Panc1 (cell line): ENCODE measurements at places on chromosomes 12 and 14. TPM values are rescaled to one million over a fixed set of nuclear protein-coding genes. Genes with fewer than 3 reads are reported as not detected.

Gene DGKA
- 7.6 TPM for total RNA-seq

Gene HOXC6
- 52.2 TPM for total RNA-seq

Gene SIX6
- not detected for total RNA-seq

Gene PCBP2
- 836 TPM for total RNA-seq

Gene ATF1
- total RNA-seq: 52.2 TPM

Gene ADCY4
- total RNA-seq: 0.21 TPM

Gene HOXC13
- 93.5 TPM for total RNA-seq

Gene ZBTB39
- 5.8 TPM for total RNA-seq

Gene KRT5
- total RNA-seq: not detected

Gene SLCO1C1
- total RNA-seq: not detected

Gene PAPLN
- 22.2 TPM for total RNA-seq

Gene PLCZ1
- not detected for total RNA-seq

Gene BCDIN3D
- total RNA-seq: 4.8 TPM

Gene RNASE7
- not detected for total RNA-seq

Gene CLEC12A
- not detected for total RNA-seq

Gene PTPN6
- 13.7 TPM for total RNA-seq

Gene TRIM9
- 0.44 TPM for total RNA-seq

Gene TAS2R31
- 1.3 TPM for total RNA-seq

Gene UBR7
- 19.9 TPM for total RNA-seq

Gene SLC39A5
- total RNA-seq: 0.23 TPM

Gene PIK3C2G
- total RNA-seq: not detected

Gene CLEC1B
- total RNA-seq: not detected

Gene ZDHHC22
- 0.46 TPM for total RNA-seq

Gene SERPINA6
- total RNA-seq: not detected

Gene OTUB2
- total RNA-seq: 3.4 TPM

Gene CDK4
- 201 TPM for total RNA-seq

Gene CEBPE
- total RNA-seq: not detected

Gene RTL1
- not detected for total RNA-seq

Gene PTPRR
- total RNA-seq: not detected
